ENCODE measurements at places on chromosomes 4 and X.

- no peak for DNase-seq
Measured at GRCh38 chrX:30786374-30786773, 102.7 kb downstream of the TAB3 start.

- DNase-seq: no peak
Measured at GRCh38 chr4:5718411-5718810, 7.4 kb downstream of the EVC start.

- DNase-seq: no peak
Measured at GRCh38 chrX:133857640-133858269, 127.6 kb downstream of the GPC3 start.

GRCh38 chr4:76205476-76205875 lies 8.1 kb downstream of the SCARB2 start:
- no peak for DNase-seq

GRCh38 chrX:152821145-152821765 lies 9.3 kb downstream of the CETN2 start:
- no peak for DNase-seq
